ENCODE measurements at places on chromosomes 5 and 9.

GRCh38 chr5:132460846-132461568 is 29.6 kb downstream of the IRF1 start:
- DNase-seq: no peak

DNA sequence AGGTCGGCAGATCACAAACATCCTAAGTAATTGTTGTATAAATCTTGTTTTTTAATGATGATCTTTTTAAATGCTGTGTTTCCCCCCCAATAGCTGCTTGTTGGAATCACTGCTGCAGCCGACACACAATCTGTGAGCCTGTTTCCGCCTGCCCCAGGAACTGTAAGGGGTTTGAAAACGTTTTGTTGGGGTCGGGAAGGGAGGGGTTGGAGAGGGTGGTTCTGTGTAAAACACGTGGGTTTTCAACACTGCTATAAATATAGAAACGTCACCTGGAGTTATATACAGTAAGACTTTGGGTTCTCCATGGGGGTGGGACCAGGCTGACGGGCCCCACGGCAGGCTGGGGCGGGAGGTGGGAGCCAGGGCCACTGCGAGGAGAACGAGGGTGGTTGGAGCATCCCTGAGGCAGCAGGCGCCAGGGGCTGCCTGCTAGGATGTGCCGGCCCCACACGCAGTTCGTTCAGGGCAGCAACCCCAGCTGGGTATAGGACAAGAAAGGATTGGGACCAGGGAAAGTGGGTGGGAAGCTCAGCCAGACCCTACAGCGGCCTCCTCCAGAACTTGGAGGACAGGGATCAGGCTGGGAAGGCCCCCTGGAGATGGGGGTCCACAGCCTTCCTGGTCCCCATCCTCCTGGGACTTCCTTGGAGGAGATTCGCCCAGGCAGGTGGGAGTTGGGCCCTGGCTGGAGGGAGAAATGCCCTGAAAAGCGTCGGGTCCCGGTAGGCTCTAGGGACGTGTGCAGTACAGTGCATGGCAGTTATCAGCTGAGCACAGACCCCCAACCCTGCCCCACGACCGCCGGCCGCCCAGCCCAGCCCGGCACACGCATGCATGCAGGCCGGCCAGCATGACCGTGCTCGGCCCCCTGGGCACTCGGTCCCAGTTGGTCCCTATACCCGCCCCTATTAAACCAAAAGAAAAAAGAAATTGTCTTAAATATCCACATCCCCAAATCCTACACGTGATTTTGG is 9.7 kb downstream of the RNF44 start:
- DNase-seq: no peak

DNA sequence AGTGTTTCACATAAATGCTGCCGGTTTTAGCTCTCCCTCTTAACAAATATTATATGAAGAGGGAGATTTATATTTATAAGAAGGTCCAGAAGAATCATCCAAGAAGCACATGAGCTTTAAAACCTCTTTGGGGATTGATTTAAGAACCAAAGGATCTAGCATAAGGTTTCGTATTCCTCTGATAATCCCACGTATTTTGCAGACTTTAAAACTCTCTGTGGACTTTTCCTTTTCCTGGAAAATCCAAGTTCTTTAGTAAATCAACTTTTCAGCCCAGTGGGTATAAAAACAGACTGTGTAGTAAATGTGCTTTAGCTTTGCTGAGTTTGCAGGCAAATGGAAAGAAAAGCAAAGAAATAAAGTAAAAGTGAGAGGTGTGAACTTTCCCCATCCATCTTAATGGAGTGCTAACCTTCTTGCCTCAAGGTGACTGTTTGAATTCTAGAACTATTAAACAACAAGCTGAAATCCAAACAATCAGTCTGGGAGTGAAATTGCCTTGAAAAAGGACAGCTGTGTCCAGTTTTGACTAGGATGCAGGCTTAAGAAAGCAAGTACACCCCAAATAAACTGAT is 363.4 kb upstream of the SLC24A2 start:
- no peak for DNase-seq

GRCh38 chr5:102834438-102834964 is 79.4 kb downstream of the PAM start:
- DNase-seq: no peak

DNA sequence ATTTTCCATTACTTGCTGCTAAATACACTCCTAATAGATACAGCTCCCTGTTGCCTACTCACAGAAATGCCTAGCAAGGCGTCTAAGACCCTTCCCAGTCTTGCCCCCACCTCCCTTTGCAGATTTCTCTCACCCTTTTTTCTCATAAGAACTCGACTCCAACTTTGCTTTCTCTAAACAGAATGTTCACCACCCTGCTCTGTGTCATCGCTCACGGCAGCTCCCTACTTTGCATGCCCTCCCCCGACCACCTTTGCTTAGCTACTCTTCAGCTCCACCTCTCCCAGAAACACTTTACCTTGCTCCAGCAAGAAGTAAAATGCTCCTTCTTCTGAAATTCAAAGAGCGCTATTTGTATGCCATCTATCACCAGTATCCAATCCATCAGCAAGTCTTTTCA is 15.2 kb upstream of the PPP1R2B start:
- no peak for DNase-seq

GRCh38 chr9:96116275-96117064 is 185.5 kb downstream of the HSD17B3 start:
- DNase-seq: peak; percentile 52

DNA sequence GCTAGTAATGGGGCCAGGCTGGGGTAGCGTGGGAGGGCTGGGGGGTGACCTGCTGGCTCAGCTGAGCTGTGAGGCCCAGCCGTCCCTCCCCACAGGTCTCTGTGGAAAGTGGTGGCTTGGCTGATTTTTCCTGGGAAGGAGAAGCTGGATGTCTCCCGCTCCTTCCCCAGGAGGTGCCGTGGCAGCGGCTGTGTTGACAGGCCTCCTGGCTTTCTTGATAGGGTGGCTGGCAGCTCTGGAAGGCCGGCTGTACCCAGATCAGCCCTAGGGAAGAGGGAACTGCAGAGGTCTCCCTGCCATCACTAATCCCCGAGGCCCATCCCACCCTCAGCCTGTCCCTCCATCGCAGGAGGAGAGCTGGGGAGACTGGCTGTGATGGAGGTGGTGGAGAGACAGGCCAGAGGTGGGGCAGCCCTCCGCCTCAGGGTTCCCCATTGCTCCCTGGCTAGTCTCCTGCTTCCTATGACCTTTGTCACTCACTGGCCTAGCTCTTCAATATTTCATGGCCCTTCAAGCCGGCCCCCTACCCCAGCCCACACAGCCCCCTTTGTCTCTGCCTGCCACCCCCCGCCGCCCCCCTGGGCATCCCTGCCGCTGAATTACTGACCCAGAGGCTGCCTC is 6.8 kb downstream of the CXXC5 start:
- DNase-seq: no peak

DNA sequence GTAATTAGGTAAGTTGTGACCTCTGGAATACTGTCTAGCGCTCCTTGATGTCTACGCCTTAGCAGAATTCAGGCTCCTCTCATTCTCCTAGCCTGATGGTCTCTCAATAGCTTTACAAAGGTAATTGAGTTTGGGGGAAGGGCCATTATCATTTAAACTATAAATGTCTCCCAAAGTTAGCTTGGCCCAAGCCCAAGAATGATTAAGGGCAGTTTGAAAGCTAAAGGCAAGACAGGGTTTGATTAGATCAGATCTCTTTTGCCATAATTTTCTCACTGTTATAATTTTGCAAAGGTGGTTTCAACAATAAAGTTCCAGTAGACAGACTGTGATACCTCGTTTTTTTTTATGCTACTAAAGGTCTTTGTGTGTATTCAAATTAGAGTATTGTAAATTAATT is 3.7 kb upstream of the SLC30A5 start:
- no peak for DNase-seq

All from testis (tissue), 5 donors.